ENCODE measurements at places on chromosomes 4 and X. TPM values are rescaled to one million over a fixed set of nuclear protein-coding genes. Genes with fewer than 3 reads are reported as not detected.

DNA sequence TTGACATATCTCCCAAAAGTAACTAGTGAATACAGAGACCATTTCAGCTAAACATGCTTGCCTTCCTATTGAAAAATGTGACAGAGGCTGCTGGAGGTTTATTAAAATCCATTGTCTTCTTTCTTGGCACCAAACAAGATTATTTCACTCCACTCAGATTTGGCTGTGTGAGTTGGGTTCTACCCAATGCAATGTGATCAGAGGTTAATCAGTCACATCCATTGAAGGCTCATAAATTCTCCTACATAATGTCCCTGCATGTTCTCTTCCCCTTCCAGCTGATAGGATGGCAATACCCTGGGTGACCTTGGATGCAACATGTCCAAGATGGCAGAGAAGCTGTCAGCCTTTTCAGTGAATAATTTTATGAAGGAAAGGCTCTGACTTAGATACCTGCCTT is 54.5 kb downstream of the TKTL2 start:
- no peak for DNase-seq

DNA sequence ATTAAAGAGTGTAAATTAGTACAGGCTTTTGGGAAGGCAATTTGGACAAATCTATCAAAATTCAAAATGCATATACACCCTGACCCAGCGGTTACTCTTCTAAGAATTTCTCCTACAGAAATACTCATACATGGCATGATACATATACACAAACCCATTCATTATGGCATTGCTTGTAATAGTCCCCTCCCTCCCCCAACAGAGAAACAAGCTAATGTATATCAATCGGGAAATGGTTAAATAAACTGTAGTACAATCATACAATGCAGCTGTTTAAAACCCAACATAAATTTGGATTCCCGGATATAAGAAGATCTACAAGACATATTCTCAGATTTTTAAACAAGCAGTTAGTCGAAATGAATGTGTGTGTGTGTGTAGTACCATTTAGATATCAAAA is 808 bp downstream of the HUWE1 start:
- DNase-seq: no peak

- peak; percentile 57 for DNase-seq
Observed at GRCh38 chrX:1535241-1536041, 1.5 kb downstream of the P2RY8 start.

ASB9 gene
- polyA plus RNA-seq: 0.84 TPM

- DNase-seq: no peak
Observed at GRCh38 chr4:142423861-142424260, 422.2 kb downstream of the INPP4B start.

DNA sequence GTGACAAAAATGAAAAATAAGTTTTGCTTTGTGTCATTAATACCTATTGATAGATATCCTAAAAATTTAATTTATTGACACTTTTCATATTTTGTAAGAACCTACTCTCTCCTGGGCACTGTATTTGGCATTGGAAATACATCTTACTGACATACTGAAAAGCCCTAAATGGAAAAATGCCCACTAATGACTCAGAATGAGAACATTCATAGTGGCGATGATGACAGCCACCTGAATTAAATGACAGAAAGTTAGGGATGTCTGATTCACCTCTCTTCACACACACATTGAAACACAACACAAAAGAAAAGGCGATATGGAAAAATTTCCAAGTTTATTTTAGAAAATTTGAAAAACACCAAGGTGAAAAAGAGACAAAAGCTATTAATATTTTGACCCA is 992.3 kb downstream of the STPG2 start:
- no peak for DNase-seq

GRCh38 chr4:156615066-156615531 is 356.5 kb downstream of the PDGFC start:
- no peak for DNase-seq

- no peak for DNase-seq
Observed at GRCh38 chrX:25004040-25004439, 11.7 kb downstream of the ARX start.

GRCh38 chr4:94722270-94722669 is 35.5 kb upstream of the BMPR1B start:
- no peak for DNase-seq

GPM6B gene
- 15.4 TPM for polyA plus RNA-seq

DNA sequence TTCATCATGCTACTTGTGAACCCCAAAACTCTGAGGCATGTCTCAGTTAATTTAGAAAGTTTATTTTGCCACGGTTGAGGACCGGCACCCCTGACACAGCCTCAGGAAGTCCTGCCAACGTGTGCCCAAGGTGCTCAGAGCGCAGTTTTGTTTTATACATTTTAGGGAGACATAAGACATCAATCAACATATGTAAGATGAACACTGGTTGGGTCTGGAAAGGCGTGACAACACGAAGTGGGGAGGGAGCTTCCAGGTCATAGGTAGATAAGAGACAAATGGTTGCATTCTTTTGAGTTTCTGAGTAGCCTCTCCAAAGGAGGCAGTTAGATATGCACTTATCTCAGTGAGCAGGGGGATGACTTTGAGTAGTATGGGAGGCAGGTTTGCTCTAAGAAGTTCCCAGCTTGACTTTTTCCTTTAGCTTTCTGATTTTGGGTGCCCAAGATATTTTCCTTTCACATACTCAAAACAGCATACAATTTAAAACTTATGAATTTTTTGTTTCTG is 98.9 kb downstream of the SYTL5 start:
- DNase-seq: no peak

DNA sequence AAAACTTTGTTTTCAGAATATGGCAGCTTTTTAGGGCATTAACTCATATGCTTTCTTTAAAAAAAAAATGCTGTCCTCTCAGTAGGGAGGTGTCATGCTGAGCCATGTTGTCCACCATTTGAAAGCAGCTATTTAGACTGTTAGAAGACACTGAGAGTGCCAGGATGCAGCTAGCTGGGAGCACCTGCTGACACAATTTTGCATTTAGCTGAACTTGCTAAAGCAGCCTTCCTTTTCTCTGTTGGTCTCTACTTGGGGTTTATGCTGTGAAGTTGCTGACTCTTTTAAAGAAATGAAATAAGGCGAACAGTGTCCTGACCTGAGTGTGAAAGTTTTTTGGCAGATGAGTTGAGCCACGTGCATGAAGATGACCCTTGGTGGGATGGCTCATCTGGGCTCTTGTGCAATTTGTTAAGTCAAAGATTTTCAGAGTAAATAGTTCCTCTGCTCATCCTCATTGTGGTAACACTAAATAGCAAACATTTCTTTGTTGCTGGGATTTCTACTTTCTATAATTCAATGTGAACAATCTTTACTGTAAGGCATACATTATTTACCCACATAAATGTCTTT is 64.5 kb downstream of the CDS1 start:
- DNase-seq: no peak

UGT2A3 gene
- not detected for polyA plus RNA-seq

DNA sequence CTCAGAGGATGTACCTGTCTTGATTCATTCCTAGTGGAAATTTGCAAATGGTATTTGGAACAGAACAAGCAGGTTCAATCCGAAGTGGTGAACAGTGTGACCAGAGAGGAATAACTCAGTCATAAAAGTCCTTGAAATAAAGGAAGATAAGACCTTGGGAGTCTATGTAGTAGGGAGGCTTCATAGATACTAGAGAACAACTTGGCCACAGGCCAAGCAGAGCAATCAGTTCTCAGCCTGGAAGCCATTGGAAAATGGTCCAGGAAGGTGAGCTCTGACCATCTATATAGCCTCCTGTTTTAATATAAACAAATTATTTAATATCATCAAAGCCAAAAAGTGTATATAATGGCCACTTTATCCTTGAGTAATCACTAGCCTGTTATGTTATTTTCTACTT is 11.3 kb downstream of the TXK start:
- no peak for DNase-seq

DNA sequence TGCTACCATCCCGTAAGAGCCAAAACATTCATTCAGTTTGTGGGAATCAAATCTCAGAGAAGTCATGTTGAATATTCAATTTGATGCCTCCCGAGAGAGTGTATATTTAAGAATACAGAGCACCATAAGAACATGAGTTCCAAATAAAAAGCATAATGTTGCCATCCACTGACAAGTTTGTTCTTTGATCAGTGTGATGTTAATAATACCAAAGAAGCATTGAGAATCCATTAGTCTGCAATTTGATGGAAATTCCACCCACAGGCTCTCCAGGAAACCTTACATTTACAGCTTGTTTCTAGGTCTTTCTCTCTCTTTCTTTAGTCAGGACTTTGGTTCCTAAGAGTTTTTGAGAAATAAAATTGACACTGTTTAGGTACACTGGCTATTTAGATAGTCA is 200.6 kb upstream of the SFRP2 start:
- no peak for DNase-seq

DNA sequence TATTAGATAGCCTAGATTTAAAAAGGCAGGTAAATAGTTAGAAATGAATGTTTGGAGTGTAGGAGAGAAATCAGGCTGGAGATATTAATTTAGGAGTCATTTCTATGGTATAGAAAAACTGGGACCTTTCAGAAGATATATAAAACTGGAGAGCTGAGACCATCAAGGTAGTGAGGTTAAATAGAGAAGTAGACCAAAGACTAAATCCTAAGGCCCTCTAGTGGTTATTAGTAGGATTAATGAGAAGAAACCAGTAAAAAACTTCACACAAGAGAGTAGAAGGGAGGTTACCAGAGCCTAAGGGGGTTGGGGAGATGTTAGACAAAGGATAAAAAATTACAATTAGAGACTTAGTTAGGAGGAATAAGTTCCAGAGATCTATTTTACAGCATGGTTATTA is 351.0 kb upstream of the SPANXN1 start:
- DNase-seq: no peak

DNA sequence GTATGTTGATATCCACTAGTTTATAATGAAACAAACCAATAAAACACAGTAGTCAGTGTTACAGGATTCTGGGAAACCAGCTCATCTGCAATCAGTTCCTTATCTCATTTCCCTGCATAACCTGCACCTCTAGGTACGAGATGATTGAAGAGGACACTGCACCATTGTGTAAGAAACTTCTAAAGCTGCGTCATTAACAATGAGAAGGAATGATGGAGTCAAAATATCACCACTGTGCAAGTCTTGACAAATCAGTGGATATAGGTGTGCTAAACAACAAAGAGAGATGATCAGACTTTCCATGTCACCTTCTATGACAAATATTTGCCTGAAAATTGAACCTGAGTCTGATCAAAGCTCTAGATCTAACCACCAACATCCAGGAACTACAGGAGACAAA is 40.7 kb upstream of the DHX15 start:
- no peak for DNase-seq

- DNase-seq: no peak
Observed at GRCh38 chr4:152348670-152349069, 187.2 kb downstream of the FBXW7 start.

- no peak for DNase-seq
Observed at GRCh38 chrX:57417827-57418226, 131.3 kb downstream of the FAAH2 start.

DNA sequence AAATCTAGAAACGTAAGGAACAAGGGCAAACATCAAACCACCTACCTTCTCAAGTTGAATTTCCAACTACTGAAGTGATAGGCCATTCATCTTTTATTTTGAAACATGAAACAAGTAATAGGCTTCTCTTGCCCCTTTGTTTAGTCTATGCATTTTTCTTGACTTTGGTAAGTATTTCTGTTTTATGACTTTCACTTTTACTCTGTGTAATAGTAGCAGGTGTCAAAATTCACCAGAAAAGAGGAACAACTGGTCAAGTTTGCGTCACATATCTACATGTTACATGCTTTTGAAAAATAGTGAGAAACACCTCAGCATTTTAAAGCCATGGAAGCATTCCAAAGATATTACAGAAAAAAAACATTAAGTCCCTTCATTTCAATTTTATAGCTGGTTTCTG is 157.1 kb upstream of the FTHL17 start:
- no peak for DNase-seq

GPR119 gene
- not detected for polyA plus RNA-seq

DNA sequence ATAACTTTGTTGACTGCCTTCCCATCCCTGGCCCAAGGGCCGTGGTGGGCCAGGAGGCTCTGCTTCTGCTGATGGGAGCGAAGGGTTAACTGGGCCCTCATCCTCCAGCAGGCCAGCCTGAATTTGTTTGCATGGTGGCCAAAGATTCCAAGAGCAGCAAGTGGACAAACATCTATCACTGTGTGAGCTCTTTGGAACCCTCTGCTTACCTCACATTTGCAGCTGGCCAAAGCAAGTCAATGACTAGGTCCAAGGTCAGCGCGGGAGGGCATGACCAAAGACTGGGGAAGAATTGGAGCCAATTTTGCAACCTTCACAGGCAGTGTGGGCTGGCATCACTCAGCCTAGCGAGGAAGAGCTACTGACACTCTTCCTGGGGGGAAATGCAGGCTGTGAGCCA is 67.8 kb upstream of the ATP6AP2 start:
- DNase-seq: no peak

GRCh38 chrX:22041907-22042530 is 9.9 kb downstream of the PHEX start:
- no peak for DNase-seq

NLGN4X gene
- 0.31 TPM for polyA plus RNA-seq

DNA sequence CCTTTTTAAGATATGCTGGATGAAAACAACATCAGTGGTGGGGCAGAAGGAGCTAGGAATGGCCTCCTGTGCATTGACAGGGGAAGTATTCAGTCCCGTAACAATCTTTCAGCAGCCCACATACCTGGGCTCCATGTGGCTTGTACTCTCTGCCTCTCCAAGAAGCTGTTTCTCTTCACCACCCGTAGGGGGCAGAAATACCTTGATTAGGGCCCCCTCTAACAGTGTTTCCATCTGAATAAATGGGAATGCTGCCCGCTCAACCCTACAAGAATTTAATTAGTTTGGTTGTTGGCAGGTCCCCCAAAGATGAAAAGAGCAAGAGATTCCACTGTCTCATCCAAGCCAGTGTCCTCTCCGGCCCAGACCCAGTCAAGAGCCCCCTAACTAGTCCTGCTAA is 155.2 kb downstream of the SMIM20 start:
- DNase-seq: no peak
